Left cardiac atrium (tissue), 4 donors: ENCODE measurements at places on chromosomes 6 and 20.

GRCh38 chr6:44489910-44490604 is 102.6 kb downstream of the CDC5L start:
- DNase-seq: peak; percentile 41

DNA sequence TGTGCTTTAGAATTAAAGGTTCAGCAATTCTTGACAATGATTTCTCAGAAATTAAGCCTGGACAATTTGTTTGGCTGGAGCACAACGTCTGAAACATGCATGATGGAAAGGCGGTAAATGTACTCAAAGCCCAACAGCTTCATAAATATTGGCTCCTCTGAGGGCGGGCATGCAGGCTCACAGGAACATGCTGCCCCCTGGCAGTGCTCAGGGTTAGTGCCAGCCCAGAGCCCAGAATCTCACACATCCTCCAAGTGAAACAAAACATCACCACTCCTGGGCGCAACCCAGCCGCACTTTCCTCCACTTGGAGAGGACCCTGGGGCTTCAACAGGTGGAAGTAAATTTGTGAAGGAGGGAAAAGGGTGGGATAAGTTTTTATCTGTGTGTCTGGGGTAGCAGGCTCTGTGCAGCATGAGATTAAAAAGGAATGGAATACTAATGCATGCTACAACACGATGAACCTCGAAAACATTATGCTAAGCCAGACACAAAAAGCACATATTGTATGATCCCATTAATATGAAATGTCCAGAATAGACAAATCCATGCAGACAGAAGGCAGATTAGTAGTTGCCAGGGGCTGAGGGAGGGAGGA is 54.1 kb upstream of the PTPRT start:
- peak; percentile 24 for DNase-seq

DNA sequence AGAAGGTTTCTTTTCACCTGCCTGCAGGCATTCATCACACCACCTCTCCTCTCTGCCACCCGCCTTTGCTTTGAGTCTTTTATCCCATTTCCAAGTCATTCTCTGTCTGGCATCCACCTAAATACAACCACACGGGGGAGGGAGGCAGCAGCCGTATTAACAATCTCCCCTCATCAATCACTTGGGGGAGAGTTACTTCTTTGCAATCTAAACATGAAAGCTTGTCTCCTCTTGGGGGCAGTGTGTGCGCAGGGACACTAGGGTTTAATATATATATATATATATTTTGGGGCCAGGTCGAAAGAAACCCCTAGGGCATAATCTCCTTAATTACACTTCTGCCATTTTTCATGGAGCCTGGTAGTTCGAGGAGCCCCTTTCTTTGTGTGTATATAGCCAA is 214.5 kb downstream of the TSHZ2 start:
- DNase-seq: no peak

DNA sequence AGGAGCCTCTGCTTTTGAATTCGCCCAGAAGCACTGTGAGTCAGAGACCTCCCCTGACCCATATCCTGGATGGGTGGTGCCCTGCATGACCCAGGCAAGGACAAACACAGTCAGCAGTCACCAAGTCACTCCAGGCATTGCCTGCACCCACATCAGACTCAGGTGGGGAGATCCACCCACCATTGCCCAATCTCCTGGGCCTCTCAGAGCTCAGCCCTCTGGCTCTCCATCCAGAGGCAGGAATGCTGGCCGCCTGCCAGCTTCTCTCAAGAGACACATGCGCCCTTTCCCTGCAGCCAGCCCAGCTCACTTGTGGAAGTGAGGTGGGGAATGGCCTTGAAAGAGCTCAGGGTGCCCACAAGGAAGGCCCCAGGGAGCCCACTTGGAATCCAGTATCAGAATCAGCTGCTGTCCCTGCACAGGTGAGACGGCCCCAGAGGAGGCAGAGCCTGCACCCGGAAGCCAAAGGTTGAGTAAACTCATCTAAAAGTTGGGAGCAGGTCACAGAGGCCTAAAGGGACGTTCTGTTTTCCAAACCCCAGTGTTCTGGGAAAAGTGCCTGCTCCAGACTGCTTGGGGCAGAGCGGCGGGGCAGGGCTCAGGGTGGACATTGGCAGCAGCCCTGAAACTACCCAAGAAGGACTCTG is 129.8 kb downstream of the PREX1 start:
- peak; percentile 86 for DNase-seq

DNA sequence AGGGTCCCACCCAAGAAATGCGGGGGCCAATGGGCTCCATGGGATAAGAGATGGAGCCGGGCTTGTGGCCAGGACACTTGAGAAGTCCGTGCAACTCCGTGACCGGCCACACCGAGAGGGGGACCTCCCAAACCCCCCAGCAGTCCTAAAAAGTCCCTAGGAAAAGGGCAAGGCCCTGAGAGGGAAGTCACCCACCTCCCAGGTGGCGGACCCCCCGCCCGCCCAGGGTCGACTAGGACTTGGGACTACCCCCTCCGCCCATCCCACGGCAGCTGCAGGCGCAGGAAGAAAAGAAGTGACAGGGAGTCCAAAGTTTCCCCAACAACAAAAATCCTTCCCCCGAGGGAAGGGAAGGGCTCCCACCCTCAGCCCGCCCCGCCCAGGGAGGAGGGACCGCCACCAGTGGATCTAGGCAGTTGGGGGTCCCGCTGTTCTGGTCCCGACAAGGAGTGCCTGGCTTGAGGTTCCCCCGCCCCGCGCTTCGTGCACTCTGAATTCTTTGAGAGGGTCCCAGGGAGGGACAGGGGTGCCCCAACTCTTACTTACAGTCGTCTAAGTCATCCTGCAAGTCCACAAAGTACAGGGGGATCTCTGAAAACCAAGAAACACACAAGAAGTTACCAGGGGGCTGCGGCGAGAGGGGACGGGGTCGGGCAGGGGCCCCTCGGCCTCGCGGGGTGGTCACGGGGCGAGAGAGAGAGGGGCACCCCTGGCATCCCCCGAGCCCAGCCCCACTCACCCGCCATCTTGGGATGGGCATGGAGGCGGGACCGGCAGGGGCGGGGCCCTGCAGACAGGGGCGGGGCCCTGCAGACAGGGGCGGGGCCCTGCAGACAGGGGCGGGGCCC is 611 bp upstream of the RAB22A start:
- DNase-seq: peak; percentile 72

DNA sequence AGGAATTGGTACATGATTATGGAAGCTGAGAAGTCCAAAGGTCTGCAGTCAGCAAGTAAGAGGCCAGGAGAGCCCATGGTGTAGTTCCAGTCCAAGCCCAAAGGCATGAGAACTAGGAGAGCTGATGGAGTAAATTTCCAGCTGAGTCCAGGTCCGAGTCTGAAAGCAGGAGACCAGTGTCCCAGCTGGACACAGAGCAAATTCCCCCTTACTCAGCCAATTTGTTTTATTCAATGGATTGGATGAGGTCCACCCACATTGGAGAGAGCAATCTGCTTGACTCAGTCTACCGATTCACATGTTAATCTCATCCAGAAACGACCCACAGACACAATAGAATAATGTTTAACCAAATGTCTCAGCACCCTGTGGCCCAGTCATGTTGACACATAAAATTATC is 14.9 kb downstream of the TMEM181 start:
- no peak for DNase-seq

- DNase-seq: peak; percentile 79
Measured at GRCh38 chr6:25485821-25486534, 166.0 kb upstream of the SCGN start.

- no peak for DNase-seq
Measured at GRCh38 chr6:30589754-30590358, 18.6 kb downstream of the ABCF1 start.

- DNase-seq: no peak
Measured at GRCh38 chr6:84095156-84095555, 61.6 kb downstream of the MRAP2 start.
